ENCODE measurements at places on chromosomes 11 and 22.

- DNase-seq: no peak
These were observed 713.1 kb upstream of the ARHGAP42 start for GRCh38 chr11:99973993-99974392.

DNA sequence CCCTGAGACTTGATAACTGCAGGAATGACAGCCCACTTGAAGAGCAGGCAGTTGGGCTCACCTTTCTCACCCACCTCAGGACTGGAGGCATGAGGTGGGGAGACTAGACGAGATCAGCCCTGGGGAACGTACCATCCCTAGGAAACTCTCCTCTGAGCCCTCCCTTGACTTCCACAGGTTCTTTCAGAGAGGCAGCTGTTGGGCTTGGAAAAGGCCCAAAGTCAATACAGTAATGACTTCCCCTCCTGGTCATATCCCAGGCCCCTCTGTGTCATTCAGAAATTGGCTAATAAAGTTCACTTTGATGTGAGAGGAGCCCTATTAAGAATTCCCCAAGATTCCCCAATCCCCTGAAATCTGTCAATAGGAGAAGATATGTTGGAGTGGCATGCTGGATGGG is 5.8 kb upstream of the NECTIN1 start:
- DNase-seq: no peak

GRCh38 chr22:43627485-43628213 is 184.5 kb downstream of the EFCAB6 start:
- no peak for DNase-seq

DNA sequence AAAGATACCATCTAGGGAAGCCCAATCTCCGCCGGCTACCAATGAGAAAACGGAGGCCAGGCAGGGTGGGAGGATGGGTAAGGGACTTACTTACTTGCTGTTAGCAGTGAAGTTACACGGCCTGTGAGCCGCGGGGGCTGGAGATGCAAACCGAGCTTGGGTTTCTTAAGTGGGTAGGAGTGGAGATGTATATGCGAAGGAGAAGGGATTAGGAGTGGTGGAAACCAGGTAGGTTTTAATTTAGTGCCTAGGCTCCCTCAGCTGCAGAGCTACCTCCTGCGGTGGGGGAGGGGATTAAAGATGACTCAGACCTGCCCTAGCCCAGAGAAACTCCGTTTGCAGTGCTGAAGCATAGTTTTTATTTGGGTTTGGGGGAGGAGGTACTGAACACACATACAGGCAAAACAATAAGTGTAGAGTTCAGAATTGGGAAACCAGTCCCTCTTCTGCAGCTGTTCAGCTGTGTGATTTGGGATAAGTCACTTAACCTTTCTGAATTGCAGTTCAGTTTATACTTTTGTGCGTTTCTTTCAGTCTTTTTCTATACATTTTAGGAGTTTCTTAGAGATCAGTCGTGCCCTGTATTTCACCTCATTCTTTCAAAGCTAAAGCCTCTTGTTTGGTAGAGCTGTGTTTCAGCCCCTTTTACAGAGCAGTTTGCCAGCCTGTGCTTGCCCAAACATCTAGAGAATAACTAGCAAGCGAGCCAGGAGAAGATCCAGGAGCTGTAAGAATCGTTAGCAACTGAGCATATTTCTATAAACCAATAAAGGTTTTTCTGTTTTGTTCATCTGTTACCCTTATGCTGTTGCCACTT is 596 bp upstream of the TNRC6B start:
- peak; percentile 71 for DNase-seq

GRCh38 chr11:65375012-65375411 is 7.4 kb downstream of the SLC25A45 start:
- no peak for DNase-seq

DNA sequence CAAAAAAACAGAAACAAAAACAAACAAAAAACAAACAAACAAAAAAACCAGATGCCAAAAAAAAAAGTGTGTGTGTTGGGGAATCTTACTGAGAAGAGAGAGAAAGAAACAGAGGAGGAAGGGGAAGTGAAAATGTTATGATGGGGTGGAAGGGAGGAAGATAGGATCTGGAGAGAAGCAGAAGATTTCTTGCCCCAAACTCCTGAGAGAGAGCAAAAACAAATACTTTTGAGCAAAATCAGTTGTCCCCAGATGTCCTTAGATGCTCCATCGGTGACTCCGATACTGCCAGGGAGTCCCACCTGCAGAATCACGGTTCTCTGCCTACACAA is 19.9 kb upstream of the GRAMD1B start:
- DNase-seq: no peak

GRCh38 chr22:36123673-36124630 is 36.6 kb downstream of the APOL3 start:
- peak; percentile 94 for DNase-seq

GRCh38 chr11:405954-406795 is 8.6 kb downstream of the SIGIRR start:
- DNase-seq: no peak

Measured in fibroblast of skin of back (primary cell).